ENCODE measurements at places on chromosomes 5 and 9. TPM values are rescaled to one million over a fixed set of nuclear protein-coding genes. Genes with fewer than 3 reads are reported as not detected.

Gene GFPT2
- total RNA-seq = 60.1 TPM

Gene GARIN3
- not detected for total RNA-seq

Gene SV2C
- total RNA-seq = 0.33 TPM

DNA sequence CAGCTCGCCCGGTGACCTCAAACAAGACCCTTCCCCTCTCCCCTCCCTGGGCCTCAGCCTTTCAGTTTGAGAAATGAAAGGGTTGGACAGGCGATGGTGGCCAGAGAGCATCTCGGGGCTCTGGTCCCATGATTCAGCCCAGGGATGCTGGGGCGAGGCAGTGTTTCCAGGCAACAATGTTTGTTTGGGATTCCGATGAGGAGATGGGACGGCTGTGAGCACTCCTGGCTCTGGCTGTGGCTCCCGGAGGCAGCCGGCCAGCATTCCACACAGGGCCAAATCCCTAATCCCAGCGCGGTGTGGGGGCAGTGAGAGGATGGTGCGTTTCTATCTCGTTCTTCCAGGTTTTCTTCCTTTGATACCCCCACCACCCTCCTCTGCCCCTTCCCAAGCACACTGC, 66.0 kb downstream of the HMCN2 start:
- H3K4me3 ChIP-seq = no peak overlapping the region
- no peak overlapping the region for H3K27ac ChIP-seq
- H3K4me1 ChIP-seq = no peaks in the 10 kb centered on the region

DNA sequence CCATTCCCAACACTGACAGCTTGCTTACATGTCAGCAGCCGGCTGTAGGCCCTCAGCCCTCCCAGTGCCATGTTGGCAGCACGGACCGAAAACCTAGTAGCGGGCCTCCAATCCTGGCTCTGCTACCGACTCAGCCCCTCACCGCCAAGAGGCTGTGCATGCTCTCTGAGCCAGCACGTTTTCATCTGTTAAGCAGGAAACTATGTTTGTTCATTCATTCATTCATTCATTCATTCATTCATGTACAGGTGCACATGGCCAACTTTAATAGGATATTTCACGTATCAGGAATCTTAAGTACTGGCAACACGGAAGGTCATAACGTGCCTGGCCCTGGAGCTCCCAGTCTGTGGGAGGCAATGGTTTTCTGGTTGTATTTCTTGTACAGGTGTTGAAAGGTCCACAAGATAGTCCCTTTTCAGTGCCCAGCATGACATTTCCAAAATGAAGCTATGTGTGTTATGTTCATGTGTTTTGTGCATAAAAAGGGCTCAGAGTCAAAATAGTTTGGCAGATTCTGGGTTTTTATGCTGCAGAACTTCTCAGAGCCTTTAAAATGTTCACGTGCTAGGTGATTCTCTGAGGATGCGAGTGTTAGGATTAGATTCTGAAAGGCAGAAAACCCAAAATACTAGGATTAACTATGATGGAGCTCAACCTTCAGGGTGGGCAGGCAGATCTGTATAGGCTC, 17.7 kb downstream of the SUSD3 start:
- no peaks in the 10 kb centered on the region for H3K27me3 ChIP-seq
- H3K4me1 ChIP-seq = no peaks in the 10 kb centered on the region
- H3K36me3 ChIP-seq = no peaks in the 10 kb centered on the region
- no peak for DNase-seq
- H3K4me3 ChIP-seq = no peak overlapping the region

- H3K4me3 ChIP-seq = no peak overlapping the region
- H3K36me3 ChIP-seq = no peaks in the 10 kb centered on the region
- no peaks in the 10 kb centered on the region for H3K27me3 ChIP-seq
- no peaks in the 10 kb centered on the region for H3K4me1 ChIP-seq
- H3K27ac ChIP-seq = no peak overlapping the region
These were observed 2.8 kb upstream of the CDK7 start for GRCh38 chr5:69231851-69232250.

DNA sequence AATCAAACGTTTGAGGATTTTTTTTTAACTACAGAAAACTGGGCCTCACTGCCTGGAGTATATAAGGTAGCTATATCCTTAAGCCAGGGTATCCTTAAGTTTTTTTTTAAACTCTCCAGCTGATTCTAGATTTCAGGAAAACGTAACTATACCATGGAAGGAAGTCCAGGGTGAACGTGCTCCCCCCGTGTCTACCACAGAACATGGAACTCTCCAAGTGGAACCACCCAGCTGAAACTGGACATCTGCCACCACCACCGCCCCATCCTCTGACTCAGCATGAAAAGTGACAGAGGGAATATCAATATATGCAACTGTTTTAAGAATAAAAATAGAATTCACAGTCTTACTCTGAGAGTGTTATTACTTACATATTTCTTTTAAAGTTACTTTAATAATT, 61.3 kb downstream of the DROSHA start:
- H3K27me3 ChIP-seq = no peaks in the 10 kb centered on the region
- H3K4me3 ChIP-seq = no peak overlapping the region
- H3K4me1 ChIP-seq = no peaks in the 10 kb centered on the region

- H3K4me3 ChIP-seq = no peak overlapping the region
- H3K4me1 ChIP-seq = no peaks in the 10 kb centered on the region
- no peaks in the 10 kb centered on the region for H3K27me3 ChIP-seq
- H3K36me3 ChIP-seq = no peaks in the 10 kb centered on the region
- no peak overlapping the region for H3K27ac ChIP-seq
- DNase-seq = no peak
These were observed 25.9 kb upstream of the ANKRD55 start for GRCh38 chr5:56259002-56259511.

DNA sequence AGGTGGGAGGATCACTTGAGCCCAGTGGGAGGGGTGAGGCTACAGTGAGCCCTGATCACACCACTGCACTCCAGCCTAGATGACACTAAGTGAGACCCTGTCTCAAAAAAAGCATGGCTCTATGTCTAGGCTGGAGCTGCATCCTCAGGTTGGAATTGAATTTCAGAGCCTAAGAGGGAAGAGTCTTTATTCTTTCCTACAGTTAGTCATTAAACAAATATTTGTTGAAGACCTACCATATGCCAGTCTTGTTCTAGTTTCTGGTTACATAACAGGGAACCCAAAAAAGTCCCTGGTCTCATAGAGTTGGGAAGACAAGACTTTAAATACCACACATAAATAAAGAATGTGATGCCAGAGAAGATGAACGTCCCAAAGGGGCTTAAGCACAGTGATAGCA, 6.9 kb upstream of the GRPEL2 start:
- no peaks in the 10 kb centered on the region for H3K4me1 ChIP-seq
- no peaks in the 10 kb centered on the region for H3K27me3 ChIP-seq
- no peak overlapping the region for H3K4me3 ChIP-seq
- H3K36me3 ChIP-seq = peaks cover 3% of the 10 kb centered on the region
- no peak overlapping the region for H3K27ac ChIP-seq

- no peaks in the 10 kb centered on the region for H3K36me3 ChIP-seq
- no peak overlapping the region for H3K27ac ChIP-seq
- DNase-seq = no peak
- H3K4me3 ChIP-seq = no peak overlapping the region
- no peaks in the 10 kb centered on the region for H3K4me1 ChIP-seq
These were observed 90.7 kb downstream of the GADD45G start for GRCh38 chr9:89695441-89695891.

Measured in aorta (tissue), 5 donors.